NCI-H1694 (cell line): ENCODE measurements at places on chromosomes 5 and 9.

- DNase-seq: no peak
Observed at GRCh38 chr5:178465861-178466288, 124.3 kb downstream of the COL23A1 start.

- no peak for DNase-seq
Observed at GRCh38 chr9:107898761-107899160, 409.2 kb upstream of the KLF4 start.

GRCh38 chr9:127586096-127586495, 26.0 kb upstream of the STXBP1 start:
- no peak for DNase-seq

DNA sequence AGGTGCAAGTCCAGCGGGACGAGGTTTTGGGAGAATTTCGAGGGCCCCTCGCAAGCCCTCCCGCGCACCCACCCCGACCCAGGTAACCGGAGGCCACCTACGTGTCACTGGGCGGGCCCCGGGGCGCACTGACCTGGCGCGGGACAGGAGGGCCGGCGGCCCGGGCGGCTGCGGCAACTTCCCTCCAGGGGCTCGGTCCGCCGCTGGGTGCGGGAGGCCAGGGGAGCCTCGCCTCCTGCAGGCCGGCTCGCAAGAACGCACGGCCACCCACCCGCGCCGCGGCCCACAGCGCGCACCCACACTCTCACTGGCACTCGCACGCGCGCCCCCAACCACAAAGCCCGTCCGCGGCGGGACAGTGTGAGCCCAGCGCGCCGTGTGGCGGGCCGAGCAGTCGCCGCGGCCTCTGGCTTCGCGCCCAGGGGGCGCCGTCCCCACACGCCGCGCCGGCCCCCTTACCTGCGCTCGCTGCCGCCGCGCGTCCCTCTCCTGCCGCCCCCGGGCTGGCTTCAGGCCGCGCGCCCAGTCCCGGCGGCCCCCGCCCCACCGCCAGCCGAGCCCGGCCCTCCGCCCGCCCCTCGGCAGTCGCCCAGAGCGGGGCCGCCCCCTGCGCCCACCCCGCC, 451 bp downstream of the LPAR1 start:
- DNase-seq: no peak

- no peak for DNase-seq
Observed at GRCh38 chr5:145218982-145219381, 616.2 kb downstream of the PRELID2 start.

DNA sequence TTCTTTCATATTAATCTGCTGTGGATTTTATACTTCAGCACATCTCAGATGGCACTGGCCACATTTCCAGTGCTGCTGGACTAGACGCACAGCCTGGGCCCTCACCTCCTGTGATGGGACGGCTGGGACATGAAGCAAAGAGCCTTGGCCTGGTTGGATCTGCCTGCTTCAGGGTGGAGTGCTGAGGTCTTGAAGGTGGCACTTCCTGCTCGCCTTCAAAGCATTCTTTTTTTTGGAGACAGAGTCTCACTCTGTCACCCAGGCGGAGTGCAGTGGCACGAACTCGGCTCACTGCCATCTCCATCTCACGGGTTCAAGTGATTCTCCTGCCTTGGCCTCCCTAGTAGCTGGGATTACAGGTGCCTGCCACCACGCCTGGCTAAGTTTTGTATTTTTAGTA, 73.1 kb downstream of the RAPGEF1 start:
- DNase-seq: no peak

DNA sequence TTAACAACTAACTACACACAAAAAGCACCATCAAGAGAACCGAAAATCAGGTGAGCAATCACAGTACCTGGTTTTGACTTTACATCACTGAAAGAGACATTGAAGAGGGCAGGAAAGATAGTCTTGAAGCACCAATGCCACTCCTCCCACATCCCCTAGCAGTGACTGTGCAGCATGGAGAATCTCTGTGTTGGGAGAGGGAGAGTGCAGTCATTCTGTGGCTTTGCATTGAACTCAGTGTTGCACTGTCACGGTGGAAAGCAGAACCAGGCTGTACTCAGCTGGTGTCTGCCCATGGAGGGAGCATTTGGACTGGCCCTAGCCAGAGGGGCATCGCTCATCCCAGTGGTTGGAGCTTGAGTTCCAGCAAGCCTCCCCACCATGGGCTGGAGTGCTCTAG, 40.4 kb downstream of the C5 start:
- no peak for DNase-seq

DNA sequence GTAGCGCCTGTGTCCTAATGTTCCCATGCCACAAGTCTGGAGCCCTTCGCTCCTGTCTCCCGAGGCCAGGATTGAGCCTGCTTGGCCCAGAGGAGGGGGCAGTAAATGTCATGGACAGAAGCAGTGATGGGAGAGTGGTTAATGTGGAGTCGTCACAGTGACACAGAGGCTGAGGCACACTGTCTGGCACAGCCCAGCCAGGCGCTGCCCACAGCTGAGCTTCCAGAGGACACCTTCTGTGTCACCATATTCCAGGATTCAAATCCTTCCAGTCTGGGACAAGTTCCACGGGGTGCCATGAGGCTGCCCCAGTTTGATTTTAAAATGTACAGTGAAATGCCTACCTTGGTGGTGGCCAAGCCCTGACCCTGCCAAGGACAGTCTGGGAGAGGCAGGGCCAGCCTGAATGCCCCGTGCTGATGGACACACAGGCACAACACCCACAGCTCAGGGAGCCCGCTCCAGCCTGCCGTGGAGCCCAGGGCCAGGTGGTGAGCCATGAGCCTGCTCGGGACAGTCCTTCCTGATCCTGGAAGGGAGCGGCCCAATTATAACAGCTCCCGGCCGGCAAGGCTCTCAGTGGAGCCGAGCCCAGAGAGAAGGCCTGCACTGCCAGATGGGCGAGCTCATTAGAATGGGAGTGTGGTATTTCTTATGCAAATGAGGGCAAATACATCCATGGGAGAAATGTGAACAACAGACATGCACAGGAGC, 99.1 kb upstream of the RUFY1 start:
- DNase-seq: no peak

- DNase-seq: no peak
Observed at GRCh38 chr5:39201160-39201780, 18.1 kb downstream of the FYB1 start.

DNA sequence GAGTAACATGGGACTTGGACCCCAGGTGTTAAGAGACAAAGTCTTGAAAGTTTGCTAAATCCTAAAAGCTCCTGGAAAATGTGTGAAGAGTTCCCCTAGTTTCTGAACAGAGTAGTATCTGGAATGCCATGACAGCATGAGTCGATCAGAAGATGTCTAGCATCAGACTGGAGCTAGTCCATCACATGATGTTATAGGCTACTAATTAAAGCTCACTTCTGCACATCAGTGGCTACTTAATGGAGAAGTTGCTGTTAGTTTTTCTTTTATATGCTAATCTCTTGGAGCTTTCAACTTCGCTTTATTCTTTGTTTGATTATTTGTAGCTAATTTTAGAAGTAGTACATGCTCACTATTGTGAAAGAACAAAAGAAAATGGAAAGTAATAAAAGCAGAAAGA, 471.3 kb upstream of the KLF4 start:
- DNase-seq: no peak

DNA sequence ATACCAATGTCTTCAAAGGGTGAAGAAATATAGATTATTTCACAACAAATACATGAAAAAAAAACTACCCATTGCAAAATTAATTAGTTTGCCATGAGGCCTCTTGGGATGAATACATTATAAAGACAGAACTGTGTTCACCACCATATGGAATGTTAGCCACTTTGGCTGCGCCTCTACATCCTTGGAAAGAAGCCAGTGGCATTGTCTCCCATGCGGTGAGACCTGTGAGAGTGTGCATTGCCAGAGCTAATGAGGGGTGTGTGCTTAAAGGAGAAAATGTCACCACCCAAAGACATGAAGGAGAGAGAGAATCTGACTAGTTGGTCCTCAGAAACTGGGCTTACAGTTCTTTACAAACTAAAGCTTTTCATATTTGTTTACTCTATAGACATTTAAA, 110.6 kb downstream of the PLPPR1 start:
- DNase-seq: peak; percentile 95

DNA sequence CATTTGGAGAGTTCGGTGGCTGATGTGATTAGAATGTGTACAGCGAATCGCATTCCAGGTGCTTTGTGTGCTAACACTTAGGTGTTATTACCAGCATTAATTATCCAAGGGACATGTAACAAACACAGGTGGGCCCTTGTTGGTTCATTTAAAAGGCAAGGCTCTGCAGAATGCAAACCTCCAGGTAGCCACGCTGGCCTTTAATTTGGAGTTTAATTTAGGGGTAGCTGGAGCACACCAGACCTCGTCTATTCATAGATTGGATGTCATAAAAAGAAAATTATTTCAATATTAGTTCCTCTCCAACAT, 191.1 kb downstream of the MAT2B start:
- DNase-seq: no peak

GRCh38 chr5:6859951-6860638, 146.9 kb downstream of the TENT4A start:
- no peak for DNase-seq

GRCh38 chr5:121257621-121258020, 594.1 kb upstream of the FTMT start:
- no peak for DNase-seq

DNA sequence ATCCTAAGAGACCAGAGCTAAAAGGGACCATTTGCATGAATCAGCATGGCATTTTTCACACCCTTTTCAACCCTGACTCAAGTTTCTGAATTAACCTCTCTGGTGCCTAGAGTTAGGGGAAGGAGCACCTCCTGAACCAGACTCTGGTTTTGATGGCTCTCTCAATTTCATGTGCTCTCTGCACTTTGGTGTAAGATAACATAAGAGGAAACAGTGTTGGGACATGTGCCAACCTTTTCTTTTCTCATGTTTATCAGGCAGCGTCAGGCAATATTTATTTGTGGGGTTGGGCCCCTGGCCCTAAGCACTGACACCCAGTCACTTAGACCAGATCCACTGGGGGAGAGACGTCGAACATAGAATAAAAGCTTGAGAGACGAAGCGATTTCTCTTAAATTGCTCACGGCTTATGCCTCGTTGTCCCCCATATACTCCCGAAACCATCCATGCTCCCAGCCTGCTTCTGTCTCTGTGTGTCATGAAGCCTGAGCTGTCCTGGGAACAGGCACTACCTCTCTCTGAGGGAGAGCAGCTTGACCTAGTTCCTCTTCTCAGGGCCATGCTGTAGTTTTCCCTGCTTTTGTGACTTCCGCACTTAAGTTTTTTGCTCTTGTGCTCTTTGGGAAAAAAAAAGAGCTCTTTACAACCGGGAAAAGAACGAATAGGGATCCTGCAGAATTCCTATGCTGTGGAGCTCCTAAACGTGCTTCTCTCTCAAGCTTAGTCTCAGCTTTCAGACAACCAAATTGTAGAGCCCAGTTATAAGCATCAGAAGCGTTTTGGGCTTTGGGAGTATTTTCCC, 195.7 kb downstream of the NR3C1 start:
- no peak for DNase-seq

DNA sequence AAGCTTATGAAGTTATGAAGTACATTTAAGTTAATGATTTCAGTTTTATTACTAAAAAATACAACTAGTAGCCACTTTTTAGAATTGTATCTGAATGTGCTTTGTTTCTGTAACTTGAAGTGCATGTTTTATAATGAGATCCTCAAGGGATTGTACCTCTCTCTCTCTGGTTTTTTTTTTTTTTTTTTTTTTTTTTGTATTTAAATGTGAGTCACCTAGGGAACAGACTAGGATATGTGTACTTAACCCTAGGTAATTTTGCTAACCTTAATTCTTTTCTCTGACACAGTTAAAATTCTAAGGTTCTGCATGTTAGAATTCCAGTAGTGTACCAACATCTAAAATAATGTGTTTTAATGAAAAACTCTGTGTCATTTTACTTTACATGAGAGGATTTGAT, 59.5 kb downstream of the CDC42SE2 start:
- no peak for DNase-seq

- DNase-seq: no peak
Observed at GRCh38 chr5:128965011-128965637, at the start of gene SLC27A6. Gene SLC27A6, plus strand, starts transcription at chr5:128965488. Its CDS starts 650 bp downstream, at chr5:128966138.

- no peak for DNase-seq
Observed at GRCh38 chr5:107372723-107373450, 297.9 kb downstream of the EFNA5 start.

- no peak for DNase-seq
Observed at GRCh38 chr5:52065182-52065581, 681.9 kb downstream of the ISL1 start.

GRCh38 chr9:132937463-132937901, 6.9 kb downstream of the TSC1 start:
- no peak for DNase-seq

DNA sequence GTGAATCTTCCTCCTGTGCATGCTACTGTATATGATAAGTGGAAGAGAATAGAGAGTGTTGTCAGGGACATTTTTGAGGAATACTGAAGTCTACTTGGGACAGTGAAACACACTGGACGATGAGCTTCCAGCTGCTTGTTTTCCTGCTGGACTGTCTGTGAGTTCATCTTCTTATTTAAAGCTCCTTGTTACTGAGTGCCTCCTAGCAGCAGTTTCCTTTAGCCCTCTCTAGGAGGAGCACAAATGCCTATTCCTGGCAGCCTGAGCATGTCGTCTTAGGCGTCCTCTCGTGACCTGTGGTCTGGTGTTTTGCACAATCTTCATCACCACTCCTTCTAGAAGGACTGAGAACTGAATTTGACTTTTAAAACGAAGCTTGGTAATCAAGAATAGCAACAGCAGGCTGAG, 43.8 kb downstream of the ANKRD33B start:
- DNase-seq: no peak

DNA sequence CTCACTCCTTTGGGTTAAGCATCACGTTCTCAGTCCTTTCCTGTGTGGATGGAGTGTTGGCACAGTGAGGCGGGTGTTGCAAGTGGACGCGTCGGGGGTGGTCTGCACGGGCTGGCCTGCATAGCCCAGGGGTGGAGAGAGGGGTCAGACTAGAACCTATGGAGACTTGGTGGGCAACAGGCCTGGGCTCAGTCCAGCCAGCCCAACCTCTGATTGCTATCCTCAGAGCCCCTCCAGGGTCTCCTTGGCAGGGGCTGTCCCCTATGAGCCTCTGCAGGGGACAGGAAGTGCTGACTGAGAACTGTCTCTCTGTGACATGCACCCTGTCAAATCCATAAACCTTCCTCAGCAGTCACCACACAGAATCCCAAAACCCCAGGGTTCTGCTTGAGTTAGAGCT, 2.3 kb downstream of the DCANP1 start:
- no peak for DNase-seq

- no peak for DNase-seq
Observed at GRCh38 chr9:137715321-137715720, 96.5 kb downstream of the EHMT1 start.
